ENCODE measurements at places on chromosomes 6 and 20.

DNA sequence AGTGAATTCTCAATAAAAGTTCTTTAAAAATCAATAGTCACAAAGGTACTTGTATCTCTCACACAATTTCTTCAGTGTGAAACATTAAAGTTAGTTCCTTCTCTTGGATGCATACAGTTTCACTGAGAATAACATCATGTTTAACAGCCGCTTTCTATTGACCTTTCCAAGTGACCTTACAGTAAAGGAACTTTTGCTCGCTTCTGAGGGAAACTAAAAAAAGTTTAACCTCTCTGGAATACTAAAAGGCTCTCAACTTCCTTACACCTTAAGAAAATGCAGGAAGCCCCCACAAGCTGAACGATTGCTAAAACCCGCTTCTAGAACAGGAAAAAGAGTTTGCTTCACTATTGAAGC, 1.3 kb downstream of the RRAGD start:
- DNase-seq: peak; percentile 26

DNA sequence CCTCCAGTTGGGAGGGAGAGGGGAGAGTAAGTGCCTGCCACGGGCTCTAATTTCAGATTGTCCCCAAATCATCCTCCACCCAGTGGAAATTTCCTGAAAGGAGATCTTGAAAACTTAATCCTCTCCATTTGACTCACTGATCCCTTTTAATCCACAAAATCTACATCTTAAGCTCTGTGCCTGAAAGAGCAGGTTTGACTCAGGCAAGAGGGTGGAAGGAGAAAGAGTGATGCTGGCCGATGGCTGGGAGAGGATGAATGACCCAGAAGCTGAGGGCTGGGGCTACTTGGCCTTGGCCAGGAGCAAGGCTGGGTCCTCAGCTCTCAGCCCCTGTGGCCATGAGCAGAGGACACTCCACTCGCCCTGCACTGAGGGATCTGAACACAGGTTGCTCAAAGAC, 8.1 kb downstream of the BPIFA2 start:
- DNase-seq: no peak

GRCh38 chr20:8154638-8155037, 22.6 kb downstream of the PLCB1 start:
- DNase-seq: no peak

DNA sequence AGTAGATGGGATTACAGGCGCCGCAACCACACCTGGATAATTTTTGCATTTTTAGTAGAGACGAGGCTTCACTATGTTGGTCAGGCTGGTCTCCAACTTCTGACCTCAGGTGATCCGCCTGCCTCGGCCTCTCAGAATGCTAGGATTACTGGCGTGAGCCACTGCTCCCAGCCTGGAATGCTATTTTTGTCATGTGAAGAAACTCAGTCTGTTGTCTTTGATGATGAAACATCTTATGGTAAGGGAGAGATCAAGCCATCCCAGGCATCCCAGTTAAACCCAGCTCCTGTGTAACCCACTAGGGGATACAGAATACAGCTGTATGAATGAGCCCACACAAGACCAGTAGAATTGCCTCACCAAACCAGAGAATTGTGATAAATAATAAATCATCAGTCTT, 83.6 kb upstream of the RBM24 start:
- no peak for DNase-seq

DNA sequence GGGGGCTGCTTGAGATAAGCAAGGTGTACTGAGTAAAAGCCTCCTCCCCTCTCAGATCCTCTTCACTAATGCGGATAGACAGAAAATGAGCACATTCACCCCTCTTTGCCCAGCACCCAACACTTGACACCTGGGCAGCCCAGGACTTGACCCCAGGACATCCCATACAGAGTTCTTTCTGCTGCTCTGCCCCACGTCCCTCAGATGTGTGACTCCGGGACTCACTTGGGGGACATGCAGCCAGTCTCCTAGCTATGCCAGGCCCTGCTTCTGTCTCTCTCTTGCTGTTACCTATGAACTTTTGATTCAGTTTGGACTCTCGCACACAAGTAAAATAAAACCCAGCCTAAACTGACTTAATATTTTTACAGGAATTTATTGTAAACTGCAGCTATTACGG, 159.9 kb downstream of the EYA2 start:
- DNase-seq: no peak

DNA sequence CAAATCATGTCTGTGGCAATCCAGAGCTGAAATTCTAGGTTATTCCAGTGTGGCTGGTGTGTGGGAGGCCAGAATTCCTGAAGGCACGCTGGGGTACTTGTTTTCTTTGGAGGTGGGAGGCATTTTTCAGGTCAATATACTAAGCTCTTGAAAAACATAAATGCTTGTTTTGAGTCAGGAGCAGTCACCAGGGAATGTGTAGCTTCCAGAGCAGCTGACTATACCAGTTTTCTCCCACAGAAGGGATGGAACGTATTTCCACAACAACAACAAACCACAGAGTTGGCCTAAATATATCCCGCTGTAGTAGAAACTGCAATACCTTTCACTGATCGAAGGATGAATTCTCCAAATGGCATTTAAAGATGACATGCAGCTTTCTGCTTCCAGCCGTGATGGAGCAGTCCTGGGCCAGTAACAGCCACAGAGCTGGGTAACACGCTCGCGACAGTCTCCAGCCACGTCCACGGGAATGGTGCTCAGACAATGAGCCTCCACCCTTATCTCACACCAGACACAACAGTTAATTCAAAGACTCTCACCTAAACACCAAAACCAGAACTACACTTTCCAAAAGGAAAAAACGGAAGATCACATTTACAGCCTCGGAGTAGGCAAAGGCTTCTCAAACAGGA, 23.2 kb downstream of the CHRNA4 start:
- DNase-seq: no peak

- peak; percentile 67 for DNase-seq
These were observed 13.8 kb downstream of the FOXQ1 start for GRCh38 chr6:1325461-1326309.

All from A673 (cell line).